NCI-H1694 treated with DMSO at 0.1 percent for 48 hours (cell line): ENCODE measurements at places on chromosomes 11 and 22.

GRCh38 chr22:39363751-39364515, 14.1 kb downstream of the SYNGR1 start:
- peak; percentile 79 for DNase-seq

- DNase-seq, result no peak
These were observed 201.9 kb upstream of the PITPNB start for GRCh38 chr22:28120691-28121592.

- DNase-seq, result peak; percentile 9
These were observed 71.2 kb upstream of the TBCEL start for GRCh38 chr11:120952461-120953434.

- no peak for DNase-seq
These were observed 23.1 kb downstream of the FADD start for GRCh38 chr11:70226183-70226582.

GRCh38 chr11:72232260-72233055, 7.9 kb downstream of the INPPL1 start:
- no peak for DNase-seq

DNA sequence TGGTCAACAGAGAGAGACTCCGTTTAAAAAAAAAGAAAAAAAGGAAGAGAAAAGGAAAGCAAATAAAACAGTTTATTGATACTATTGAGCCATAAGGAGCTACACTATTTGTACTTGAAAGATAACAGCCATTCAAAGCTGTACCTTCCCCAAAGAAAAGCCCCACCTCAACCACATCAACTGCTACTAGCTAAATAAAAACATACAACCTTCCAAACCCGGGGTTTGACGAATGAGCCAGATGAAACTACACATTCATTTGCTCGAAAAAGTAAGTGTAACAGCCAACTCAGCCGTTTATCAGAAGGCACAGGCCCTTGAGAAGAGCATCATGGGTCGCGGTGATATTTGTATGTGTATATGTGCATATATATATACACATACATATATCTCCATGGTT, 78.4 kb downstream of the SIK3 start:
- DNase-seq, result no peak

GRCh38 chr11:40179541-40179940, 1279.9 kb downstream of the LRRC4C start:
- DNase-seq, result no peak

- no peak for DNase-seq
These were observed 118.2 kb downstream of the DSCAML1 start for GRCh38 chr11:117678658-117679406.

DNA sequence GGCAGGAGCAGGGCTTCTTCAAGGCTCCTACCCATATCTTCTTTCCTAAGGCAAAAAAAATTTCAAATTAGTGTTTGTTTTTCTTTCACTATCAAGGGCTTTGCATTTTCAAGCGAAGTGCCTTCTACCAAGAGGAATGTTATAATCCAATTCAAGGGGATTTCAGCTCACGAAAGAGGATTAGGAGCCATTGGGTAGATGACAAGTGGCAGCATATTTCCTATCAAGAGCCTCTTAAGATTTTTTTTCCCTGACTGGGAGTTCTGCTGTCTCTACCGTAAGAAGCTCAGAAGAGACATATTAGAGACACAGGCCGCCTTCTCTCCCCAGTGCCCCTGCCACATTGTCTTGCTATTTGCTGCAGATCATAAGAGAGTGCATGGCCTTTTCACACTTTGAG, 55.9 kb upstream of the BMAL1 start:
- no peak for DNase-seq

- DNase-seq, result no peak
These were observed 461.5 kb downstream of the MN1 start for GRCh38 chr22:27340047-27340446.

DNA sequence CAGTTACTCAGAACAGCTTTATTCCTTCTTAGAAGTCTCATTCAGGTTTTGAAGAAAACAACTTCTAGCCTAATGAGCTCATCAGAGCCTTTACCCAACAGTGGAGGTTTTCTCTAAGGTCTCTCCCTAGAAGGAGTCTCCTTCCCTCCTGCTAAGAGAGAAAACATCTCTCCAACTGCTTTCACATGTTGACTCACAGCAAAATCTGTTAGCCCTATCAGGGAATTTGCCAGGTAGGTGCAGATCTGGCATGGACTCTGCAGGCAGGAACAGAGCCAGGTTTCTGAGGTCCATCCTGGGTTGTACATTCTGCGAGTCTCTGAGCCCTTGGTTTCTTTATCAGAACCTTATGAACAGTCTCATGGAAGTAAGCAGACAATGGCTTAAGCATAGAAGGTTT, 214.4 kb downstream of the HIPK3 start:
- no peak for DNase-seq

DNA sequence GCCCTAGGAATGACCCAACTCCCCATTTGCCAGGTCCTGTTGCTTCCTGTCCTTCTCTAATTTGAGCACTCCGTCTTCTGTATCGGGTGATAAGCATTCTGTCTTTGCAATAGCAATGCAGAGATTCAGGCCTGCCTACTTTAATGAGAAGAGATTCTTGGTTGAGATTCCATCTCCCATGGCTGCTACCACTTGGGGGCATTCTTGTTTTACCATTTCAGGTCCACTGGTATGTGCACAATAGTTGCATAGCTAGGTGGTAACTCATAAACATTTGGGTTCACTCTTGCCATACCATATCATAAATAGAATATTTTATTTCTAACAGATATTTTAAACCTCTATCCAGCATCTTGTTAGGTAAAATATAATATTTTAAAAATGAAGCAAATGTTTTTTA, 34.4 kb upstream of the CALCB start:
- DNase-seq, result no peak

DNA sequence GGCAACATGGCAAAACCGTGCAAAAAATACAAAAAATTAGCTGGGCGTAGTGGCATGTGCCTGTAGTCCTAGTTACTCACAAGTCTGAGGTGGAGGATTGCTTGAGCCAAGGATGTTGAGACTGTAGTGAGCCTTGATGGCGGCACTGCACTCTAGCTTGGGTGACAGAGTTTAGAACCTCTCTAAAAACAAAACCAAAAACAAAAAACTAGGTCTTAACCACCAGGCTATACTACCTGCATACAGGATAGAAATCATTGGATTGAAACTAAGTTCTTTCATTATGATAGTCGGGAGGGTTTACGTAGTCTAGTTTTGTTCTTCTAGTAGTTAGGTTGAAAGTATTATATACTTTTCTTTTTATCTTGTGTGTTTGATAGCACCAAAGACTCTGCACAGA, 5.8 kb downstream of the RNF214 start:
- no peak for DNase-seq

DNA sequence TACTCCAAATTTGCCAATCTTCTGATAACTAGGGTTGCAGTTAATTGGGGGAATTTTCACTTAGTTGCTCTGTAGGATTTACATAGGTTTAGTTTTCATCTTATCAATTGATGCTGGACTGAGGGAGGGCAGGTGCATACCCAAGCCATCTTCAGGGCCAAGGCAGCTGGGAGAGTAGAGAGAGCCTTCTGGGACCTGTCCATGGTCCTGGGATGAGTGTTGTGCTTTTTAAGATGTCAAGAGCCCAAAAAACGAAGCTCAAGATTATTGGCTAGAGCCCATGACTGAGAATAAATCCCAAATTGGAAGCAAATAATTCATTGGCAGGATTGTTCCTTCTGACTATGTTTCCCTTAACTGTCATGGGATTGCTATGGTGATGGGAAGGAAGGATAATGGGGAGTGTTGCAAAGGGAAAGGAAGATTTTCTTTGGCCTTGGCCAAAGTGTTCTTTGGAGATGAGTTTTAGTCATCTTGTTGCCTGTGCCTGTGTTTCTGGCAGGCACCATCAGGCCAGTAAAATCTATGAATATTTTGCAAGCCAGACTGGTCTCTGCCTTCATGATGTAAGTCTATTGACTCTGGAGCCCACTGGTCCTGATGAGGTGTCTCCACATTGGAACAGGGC, 4.5 kb downstream of the SLC22A6 start:
- DNase-seq, result no peak

DNA sequence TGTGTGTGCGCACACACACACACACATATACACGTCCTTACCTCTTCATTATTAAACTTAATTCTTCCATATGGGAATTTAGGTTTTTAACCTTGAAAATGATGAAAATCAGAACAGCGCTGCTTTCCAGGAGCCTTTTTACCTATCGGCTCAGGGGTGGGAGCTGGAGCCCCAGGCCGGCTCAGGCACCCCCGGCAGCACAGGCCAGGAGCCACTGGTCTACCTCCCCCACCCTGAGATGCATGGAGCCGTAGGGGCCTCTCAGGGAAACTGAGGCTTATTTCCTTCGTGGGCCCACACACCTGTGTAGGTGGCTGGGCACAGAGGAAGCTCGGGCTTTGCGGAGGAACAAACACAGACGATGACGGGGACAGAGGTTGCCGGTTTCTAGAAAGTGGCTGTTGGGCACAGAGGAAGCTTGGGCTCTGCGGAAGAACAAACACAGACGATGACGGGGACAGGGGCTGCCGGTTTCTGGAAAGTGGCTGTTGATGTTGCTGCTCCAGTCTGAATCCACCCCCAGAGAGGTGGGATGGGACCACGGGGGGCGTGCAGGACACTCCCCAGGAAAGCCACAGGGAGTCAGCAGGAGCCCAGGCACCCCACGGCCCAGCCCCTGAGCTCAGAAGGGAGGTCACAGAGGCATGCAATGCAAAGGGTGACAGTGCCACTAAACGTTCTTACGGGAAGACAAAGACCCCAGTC, 149.4 kb downstream of the BRD1 start:
- no peak for DNase-seq

DNA sequence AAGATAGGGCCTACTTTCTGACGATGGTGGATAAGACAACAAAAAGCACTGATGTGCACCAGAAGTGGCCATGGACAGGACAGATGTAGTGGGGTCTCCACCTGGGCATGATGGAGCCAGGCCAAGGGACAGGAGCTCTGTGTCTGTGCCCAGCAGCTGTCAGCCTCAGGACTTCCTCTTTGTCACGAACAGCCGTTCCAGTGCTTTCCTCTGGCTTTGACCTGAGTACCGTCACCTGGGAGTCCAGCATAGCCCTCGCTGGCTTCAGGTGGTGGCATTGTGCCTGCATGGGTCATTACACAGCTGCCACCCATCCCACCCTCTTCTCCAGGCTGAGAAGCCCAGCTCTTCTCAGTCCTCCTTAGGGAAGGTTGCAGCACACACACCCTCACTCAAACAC, 137.8 kb downstream of the GRIK4 start:
- DNase-seq, result no peak

DNA sequence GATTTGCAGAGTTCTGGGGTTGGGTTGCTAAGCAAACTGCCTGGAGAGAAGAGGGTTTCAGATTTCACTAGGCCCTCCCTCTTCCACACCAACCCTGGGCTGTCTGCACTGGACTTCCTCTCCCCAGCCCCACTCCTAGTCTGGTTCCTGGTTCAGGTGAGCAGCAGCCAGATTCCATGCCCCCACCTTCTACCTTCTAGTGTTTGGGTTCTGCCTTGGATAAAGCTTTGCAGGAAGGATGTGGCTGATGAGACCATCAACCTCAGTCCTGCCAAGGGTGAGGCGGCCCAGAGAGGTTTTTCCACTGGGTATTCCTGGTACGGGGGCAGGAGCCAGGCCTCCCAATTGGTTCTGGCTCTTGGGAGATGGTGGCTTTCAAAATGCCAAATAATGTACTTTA, 68.3 kb downstream of the BCR start:
- DNase-seq, result no peak

DNA sequence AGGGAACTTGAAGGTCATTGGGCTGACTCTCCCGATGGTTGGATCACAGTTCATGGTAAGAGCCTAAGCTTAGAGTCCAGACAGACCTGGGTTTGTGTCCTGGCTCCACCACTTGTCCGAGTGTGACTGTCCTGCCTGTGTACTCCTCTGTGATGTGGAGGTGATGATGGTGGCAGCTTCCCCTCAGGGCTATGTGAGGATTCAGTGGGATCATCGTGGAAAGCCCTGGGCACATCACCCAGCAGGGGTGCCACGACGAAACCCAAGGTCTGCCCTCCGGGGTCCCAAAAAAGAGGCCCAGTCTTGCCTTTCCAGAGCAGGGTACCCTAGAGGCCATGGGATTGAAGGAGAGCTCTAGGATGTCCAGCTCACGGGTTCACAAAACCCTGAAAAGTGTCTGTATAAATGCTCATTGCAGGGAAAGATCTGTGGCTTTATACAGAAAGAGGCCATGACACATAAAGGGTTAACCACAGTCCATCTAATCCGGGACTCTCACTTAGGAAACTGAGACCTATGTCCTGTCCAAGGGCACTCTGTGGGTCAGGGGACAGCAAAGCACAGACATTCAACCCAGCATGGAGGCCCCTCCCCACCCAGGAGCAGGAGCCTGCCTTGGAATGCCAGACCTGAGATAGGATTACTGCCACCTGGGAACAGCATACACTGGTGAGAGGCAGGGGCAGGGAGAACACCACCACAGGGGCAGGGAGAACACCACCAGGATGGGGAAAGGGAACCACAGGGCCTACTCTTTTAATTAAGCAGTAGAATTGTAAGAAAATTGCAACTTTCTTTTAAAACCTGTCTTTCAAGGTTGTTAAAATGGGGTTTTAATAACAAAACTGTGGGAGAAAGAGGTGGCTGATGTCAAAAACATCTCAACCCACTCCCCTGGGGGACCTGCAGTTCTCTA, 51.3 kb downstream of the IGLL5 start:
- no peak for DNase-seq

- no peak for DNase-seq
These were observed 8.1 kb downstream of the PARVB start for GRCh38 chr22:44032126-44032730.

DNA sequence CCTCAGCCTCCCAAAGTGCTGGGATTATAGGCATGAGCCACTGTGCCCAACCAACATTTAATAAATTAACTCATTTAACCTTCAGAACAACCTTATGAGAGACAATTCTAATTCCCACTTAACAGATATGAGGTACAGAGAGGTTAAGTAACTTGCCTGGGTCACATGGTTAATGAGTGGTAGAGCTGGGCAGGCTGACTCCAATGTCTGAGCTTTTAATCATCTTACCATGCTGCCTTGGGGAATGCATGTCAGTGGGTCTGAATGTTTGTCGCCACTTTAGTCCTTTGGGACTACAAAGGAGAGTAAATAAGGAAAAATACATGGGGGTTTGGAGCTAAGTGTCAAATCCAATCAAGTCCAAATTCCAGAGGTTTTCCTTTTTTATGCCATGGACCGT, 11.2 kb upstream of the PIK3C2A start:
- DNase-seq, result no peak

- DNase-seq, result no peak
These were observed 927.9 kb downstream of the OPCML start for GRCh38 chr11:132604431-132604830.

- peak; percentile 60 for DNase-seq
These were observed 7.0 kb upstream of the MALAT1 start for GRCh38 chr11:65491614-65492386.

DNA sequence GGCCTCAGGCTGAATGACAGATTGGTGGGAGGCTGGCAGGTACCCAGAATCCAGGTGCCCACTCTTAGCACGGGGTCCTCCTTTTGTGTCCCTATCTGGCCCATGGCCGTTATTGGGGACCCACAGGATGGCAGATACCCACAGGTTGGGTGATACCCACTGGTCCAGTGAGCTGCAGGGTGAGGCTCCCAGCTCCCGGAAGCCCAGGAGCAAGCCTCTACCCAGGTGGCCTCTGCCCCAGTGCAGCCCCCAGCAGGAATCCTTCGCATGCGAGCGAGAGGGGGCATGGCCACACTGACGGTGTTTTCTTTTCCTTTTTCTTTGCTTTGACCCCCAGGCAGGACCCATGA, 116.1 kb downstream of the PHF21B start:
- DNase-seq, result no peak
